ENCODE measurements at places on chromosomes 11 and 22.

- no peak for DNase-seq
Measured at GRCh38 chr11:7514099-7514591, 346 bp downstream of the PPFIBP2 start.

GRCh38 chr11:106193956-106194355 lies 116.5 kb downstream of the AASDHPPT start:
- no peak for DNase-seq

GRCh38 chr22:29215012-29215860 lies 9.5 kb downstream of the EMID1 start:
- no peak for DNase-seq

- DNase-seq = no peak
Measured at GRCh38 chr11:100823360-100823759, 136.3 kb downstream of the ARHGAP42 start.

Measured in NCI-H187 (cell line).